ENCODE measurements at places on chromosomes 6 and 20. TPM values are rescaled to one million over a fixed set of nuclear protein-coding genes. Genes with fewer than 3 reads are reported as not detected.

MICA gene
- total RNA-seq: 19.8 TPM

NRN1 gene
- 35.9 TPM for total RNA-seq

MDFI gene
- 22.3 TPM for total RNA-seq

XKR7 gene
- total RNA-seq: not detected

C4A gene
- total RNA-seq: 258 TPM

AIF1 gene
- total RNA-seq: 32.6 TPM

MLN gene
- total RNA-seq: not detected

HDGFL1 gene
- not detected for total RNA-seq

SAYSD1 gene
- 16.6 TPM for total RNA-seq

EDN3 gene
- not detected for total RNA-seq

LHFPL5 gene
- total RNA-seq: not detected

BPIFB4 gene
- not detected for total RNA-seq

PLCB4 gene
- total RNA-seq: 18.1 TPM

LRP11 gene
- 24.4 TPM for total RNA-seq

BMP7 gene
- 0.52 TPM for total RNA-seq

KIFC1 gene
- 2.0 TPM for total RNA-seq

KIF25 gene
- not detected for total RNA-seq

SRSF6 gene
- 92.2 TPM for total RNA-seq

VAPB gene
- 47.6 TPM for total RNA-seq
